ENCODE measurements at places on chromosomes 5 and 9. TPM values are rescaled to one million over a fixed set of nuclear protein-coding genes. Genes with fewer than 3 reads are reported as not detected.

DNA sequence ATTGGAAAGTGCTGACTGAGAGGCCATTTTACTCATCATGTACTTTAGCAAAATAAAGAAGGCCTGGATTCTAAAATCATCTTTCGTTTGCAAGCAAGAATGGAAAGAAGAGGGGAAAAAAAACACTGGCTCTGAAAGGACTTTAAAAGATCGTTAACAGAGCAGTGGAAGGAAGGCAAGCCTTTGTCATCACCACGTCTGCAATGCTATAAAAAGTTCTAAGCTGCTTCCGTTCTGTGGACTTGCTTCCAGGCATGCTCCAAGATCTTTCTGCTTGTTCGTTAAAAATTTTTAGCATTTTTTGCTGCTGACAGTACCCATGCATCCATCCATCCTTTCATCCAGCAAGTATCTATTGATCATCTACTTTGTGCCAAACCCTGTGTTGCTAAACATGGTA, 226.5 kb downstream of the GABBR2 start:
- no peak overlapping the region for H3K27ac ChIP-seq
- H3K27me3 ChIP-seq: no peaks in the 10 kb centered on the region
- no peak for DNase-seq
- no peaks in the 10 kb centered on the region for H3K4me1 ChIP-seq
- H3K36me3 ChIP-seq: no peaks in the 10 kb centered on the region
- H3K4me3 ChIP-seq: no peak overlapping the region

GRCh38 chr5:138573949-138574670, 1.1 kb downstream of the HSPA9 start:
- no peak for DNase-seq
- H3K27ac ChIP-seq: peak overlapping the region; percentile 98
- peaks cover 48% of the 10 kb centered on the region for H3K36me3 ChIP-seq
- no peaks in the 10 kb centered on the region for H3K27me3 ChIP-seq
- peak overlapping the region; percentile 91 for H3K4me3 ChIP-seq

GRCh38 chr9:11149065-11149464, 536.3 kb upstream of the PTPRD start:
- no peaks in the 10 kb centered on the region for H3K36me3 ChIP-seq
- H3K4me3 ChIP-seq: no peak overlapping the region
- DNase-seq: peak; percentile 75
- no peak overlapping the region for H3K27ac ChIP-seq
- no peaks in the 10 kb centered on the region for H3K4me1 ChIP-seq

DNA sequence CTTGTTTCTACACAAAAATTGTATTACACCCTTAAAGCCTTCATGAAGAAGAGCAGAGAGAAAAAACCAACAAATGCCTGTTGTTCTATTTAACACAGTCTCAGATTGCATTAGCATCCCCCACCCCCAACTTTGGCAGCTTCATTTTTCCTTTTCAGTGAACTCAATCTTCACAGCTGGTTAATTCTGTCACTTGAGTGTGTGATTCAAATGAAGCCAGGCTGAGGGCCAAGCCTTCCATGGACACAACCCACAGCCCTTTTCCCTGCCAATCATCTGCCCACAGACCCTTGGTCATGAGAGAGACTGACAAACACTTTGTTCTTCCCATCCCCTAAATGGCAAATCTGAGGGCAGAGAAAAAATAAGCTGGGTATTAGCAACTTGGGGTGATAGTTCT, 217.5 kb upstream of the NMUR2 start:
- no peaks in the 10 kb centered on the region for H3K36me3 ChIP-seq
- H3K4me1 ChIP-seq: no peaks in the 10 kb centered on the region
- DNase-seq: peak; percentile 11
- no peak overlapping the region for H3K27ac ChIP-seq

The ADGRV1 gene
- 46.1 TPM for polyA plus RNA-seq

- H3K4me1 ChIP-seq: no peaks in the 10 kb centered on the region
- no peaks in the 10 kb centered on the region for H3K27me3 ChIP-seq
- H3K27ac ChIP-seq: no peak overlapping the region
- no peaks in the 10 kb centered on the region for H3K36me3 ChIP-seq
Measured at GRCh38 chr5:117188211-117188610, 613.6 kb upstream of the SEMA6A start.

The CCDC69 gene
- polyA plus RNA-seq: 2.7 TPM

The C5orf34 gene
- 12.2 TPM for polyA plus RNA-seq

DNA sequence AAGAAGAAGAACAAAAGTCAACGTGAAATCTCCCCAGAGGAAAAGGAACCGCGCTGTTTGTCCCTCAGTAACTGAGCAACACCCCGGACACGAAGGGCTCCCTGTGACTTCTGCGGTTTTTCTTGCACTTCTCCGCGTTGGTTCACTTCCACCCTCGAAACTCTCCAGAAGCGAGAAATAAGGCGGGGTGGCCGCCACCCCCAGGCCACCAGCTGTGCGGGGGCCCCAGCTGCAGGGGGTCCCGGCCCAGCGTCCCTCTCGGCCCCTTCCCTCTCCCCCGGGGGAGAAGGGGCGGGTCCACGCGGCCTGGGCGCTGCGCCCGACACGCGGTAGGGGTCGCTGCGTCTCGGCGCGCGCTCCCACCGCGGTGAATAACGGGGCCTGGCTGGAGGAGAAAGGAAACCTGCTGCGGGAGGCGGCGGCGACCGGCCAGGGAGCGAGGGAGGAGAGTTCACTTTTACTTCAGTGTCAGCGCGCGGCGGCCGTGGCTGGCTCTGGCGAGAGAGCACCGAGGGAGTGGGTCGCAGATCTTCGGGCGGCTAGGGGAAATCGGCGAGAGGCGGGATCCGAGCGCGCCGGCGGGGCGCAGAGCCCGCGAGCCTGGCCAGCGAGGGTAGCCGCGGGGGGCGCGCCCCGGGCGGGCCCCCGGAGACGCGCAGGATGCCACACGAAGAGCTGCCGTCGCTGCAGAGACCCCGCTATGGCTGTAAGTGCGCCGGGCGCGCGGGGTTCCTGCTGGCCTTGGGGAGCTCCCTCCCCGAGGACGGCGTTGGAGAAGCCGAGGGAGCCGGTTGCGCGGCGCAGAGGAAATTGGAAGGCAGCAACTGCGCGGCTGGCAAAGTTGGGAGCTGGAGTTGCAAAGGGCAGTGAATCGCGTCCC, at the start of gene IQGAP2:
Gene IQGAP2, plus strand, starts transcription at position 400 of the 880 bp plus-strand sequence. Its CDS starts 261 bp downstream, at position 661.
- no peaks in the 10 kb centered on the region for H3K27me3 ChIP-seq
- H3K27ac ChIP-seq: peak within 1 kb of the TSS; percentile 69
- H3K4me3 ChIP-seq: peak within 1 kb of the TSS; percentile 90
- H3K36me3 ChIP-seq: 0 out of 2 replicates have a peak, but pooled peaks cover 4% of the 10 kb centered on the region
- DNase-seq: peak; percentile 73
- peaks cover 33% of the 10 kb centered on the region for H3K4me1 ChIP-seq

DNA sequence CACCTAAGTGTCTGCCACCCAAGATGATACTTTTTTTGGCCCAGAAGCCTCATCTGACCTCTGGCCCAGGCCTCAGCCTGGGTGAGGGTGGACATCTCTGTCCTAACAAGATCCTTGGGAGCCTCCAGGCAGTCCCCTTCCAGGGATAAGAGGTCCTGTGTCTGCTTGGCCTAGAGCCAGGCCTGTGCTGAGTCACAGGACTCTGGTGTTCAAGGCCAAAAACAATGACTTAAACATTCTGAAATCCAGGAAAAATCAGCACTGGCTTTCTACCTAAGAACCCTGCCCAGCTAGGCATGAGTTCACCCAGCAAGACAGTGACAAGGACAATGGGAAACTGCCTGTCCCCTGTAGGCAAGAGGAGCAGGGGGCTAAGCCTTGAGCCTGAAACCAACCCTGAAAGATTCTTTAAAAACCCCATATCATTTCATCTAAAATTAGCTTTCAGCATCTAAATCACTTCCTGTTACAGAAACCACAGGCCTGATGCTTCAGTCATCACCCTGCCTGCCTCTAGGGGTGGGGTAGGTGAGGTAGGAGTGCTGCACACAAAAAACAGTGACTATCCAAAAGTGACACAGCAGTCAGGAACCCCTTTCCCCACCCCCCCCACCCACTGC, 29.9 kb downstream of the CSF2 start:
- H3K4me1 ChIP-seq: no peaks in the 10 kb centered on the region
- H3K4me3 ChIP-seq: no peak overlapping the region
- no peak for DNase-seq
- no peaks in the 10 kb centered on the region for H3K27me3 ChIP-seq
- no peaks in the 10 kb centered on the region for H3K36me3 ChIP-seq

- H3K27me3 ChIP-seq: no peaks in the 10 kb centered on the region
- no peaks in the 10 kb centered on the region for H3K36me3 ChIP-seq
- no peak overlapping the region for H3K4me3 ChIP-seq
- no peak overlapping the region for H3K27ac ChIP-seq
Measured at GRCh38 chr5:170028124-170028523, 47.8 kb upstream of the INSYN2B start.

GRCh38 chr5:137734331-137734730, 1.6 kb downstream of the KLHL3 start:
- no peaks in the 10 kb centered on the region for H3K27me3 ChIP-seq
- no peaks in the 10 kb centered on the region for H3K36me3 ChIP-seq
- H3K4me1 ChIP-seq: peaks cover 17% of the 10 kb centered on the region
- DNase-seq: peak; percentile 27

DNA sequence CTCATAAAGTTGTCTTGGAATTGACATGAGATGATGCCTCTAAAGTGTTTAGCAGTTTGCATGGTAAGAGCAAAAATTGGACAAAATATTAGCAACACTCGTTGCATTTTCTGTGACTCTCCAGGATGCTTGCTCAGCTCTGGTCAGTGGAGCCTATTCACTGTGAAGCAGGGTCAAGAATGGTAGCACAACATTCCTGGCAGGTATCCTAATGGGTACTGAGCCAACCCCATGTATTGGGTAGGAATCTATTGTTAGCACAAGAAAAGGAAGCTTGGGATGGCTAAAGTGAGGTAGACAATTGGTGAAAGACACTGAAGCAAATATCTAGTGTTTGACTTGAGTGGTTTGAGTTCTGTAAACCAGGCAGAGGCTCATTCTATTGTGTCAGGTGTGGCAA, 10.4 kb upstream of the ACTBL2 start:
- 0 out of 2 replicates have a peak, but pooled peaks cover 5% of the 10 kb centered on the region for H3K4me1 ChIP-seq
- H3K36me3 ChIP-seq: no peaks in the 10 kb centered on the region
- no peak overlapping the region for H3K4me3 ChIP-seq
- no peak for DNase-seq
- no peaks in the 10 kb centered on the region for H3K27me3 ChIP-seq

- no peaks in the 10 kb centered on the region for H3K36me3 ChIP-seq
- H3K27me3 ChIP-seq: no peaks in the 10 kb centered on the region
- DNase-seq: peak; percentile 93
- peaks cover 28% of the 10 kb centered on the region for H3K4me1 ChIP-seq
- H3K27ac ChIP-seq: no peak overlapping the region
Measured at GRCh38 chr5:122999947-123000563, 36.5 kb downstream of the PPIC start.

The LCN1 gene
- not detected for polyA plus RNA-seq

GRCh38 chr9:6106711-6107339, 91.4 kb upstream of the RANBP6 start:
- H3K4me1 ChIP-seq: no peaks in the 10 kb centered on the region
- H3K27me3 ChIP-seq: no peaks in the 10 kb centered on the region
- no peak overlapping the region for H3K4me3 ChIP-seq
- DNase-seq: peak; percentile 70
